GM06990 (cell line): ENCODE measurements at places on chromosomes 4 and X.
A peak's percentile ranks its signal among the peaks of the same experiment; 100 is the strongest.

GRCh38 chr4:39341075-39341725 lies 25.0 kb downstream of the RFC1 start:
- DNase-seq = no peak

DNA sequence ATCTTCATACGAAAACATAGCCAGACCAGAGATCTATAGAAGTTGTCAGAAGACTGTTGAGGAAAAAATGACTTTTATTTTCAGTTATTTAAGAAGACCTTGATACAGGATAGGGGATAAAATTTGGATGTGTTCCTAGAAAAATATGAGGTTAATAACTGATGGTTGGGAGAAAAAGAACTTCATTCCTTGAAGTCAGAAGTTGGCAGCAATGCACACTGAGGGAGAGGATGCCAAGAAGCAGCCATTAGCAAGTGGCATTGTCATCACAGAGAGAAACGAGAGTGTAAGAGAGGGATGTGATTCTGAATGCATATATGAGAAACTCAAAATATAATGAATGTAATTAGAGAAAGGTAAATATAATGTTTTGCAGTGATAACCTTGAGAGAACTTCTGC lies 382.1 kb upstream of the EPHA5 start:
- DNase-seq = no peak

DNA sequence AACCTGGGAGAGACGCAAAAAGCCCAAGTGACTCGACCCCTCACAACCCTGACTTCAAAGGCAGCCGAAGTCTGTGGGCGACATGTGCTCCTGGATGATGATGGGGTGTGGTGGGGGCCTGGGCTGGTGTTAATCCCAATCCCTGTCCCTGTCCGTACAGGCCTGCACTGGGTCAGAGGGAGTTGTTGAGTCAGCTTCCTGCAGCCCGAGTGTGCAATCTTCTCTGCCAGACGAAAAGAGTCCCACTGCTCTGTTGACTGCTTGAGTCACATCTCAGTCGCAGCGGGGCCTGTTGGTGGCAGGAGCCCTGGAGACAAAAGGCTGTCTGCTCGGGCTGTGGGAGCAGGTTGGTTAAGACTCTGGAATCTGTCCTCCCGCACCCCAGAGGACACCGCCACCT lies 10.3 kb downstream of the FAM3A start:
- no peak for DNase-seq

GRCh38 chrX:115564243-115564642 lies 3.3 kb downstream of the PLS3 start:
- DNase-seq = no peak

DNA sequence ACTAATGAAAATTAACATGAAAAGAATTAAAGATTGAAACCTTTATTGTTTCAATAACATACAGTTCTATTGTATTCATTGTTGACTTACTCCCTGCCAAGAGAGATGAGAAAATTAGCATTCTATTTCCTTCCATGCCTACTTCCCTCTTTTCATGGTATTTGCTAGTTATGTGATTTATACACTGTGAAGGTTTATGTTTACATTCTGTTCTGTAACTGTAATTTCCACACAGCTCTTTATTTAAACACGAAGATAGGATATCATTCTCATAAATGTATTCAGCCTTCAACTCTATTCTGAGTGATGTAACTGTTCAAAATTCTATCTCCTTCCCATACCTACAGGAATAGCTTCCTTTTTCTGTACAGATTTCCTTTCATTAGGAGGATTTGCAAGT lies 6.6 kb downstream of the CCDC110 start:
- DNase-seq = no peak

GRCh38 chr4:125313497-125313896 lies 1.3 kb upstream of the FAT4 start:
- peak; percentile 25 for DNase-seq

GRCh38 chrX:44483965-44484606 lies 58.6 kb downstream of the FUNDC1 start:
- no peak for DNase-seq

- no peak for DNase-seq
These were observed 940.0 kb downstream of the SH3BGRL start for GRCh38 chrX:82141942-82142341.

DNA sequence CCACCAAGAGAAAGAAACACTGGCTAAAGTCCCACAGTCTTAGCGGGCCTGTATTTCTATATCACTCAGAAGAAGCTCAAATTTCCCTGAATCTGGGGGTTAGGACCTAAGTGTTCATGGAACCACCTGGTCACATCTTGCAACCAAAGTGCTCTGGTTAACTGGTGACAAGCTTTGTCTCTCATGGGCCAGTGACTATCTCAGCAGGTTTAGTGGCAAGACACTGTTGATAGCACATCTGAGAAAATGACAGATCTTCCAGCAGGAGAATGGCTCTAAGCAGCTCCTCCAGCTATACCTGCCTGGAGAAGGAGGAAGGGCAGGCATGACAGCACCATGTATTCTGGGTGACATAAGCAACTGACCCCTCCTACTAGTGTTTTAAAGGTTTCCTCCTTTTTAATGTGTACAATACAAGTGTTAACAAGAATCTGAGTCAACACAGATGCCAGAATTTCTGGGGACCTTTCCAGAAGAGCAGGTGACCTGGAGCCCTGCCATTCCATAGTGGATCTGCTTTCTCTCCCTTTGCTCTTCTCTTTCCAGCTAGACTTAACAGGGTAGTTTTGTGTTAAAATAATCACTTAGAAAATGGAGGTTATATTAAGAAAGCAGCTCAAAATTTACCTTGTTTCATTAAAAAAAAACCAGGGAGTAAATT lies 17.3 kb upstream of the QRFPR start:
- DNase-seq = no peak

GRCh38 chr4:118270492-118270891 lies 82.3 kb downstream of the PRSS12 start:
- no peak for DNase-seq

DNA sequence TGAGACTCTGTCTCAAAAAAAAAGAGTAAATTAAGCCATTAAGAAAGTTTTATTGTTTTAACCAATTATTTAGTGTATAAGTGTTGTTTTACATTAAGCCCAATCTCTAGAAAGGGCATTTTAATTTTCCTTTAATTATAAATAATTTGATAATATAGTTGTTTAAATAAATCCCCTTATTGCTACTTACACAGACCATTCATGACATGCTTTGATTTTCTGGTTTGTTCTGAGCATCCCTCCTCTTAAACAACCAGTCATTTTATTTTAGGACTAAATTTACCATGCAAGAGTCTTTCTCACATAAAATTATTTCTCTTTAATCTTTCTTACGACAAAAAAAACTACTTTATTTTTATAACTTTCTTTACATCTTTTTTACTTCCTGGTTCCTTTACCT lies 23.5 kb upstream of the PAGE5 start:
- no peak for DNase-seq

DNA sequence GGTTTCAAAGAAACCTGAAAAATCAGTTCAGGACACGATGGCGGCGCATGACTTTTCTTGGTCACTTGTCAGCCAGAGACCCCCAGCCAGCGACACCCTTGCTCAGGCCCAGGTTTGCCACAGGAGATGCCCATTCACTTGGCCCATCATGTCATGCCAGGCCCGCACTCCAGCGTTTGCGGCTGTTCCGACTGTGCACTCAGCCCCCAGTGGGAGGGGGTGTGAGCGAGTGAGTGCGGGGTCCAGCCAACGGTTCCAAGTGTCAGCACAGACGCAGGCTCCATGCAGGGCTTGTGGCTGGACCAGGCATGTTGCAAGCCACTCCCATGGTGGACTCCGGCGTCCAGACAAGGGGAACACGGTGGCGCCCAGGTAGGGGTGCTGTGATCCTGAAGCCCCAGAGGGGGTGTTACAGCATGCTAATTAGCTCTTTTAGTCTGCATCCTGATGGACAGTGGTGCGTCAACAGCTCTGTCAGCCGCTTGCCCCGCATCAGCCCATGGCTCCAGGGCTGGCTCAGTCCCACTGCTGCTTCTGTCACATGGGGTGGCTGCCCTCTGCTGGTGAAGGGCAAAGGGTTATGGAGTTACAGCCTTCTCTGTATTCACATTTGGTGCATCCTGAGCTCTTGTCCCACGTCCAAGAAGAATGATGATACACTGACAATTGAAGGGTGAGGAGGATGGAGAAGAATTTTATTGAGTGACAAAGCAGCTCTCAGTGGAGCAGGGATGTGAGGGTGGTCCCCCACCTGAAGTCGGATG lies 3.7 kb upstream of the MAEA start:
- no peak for DNase-seq

GRCh38 chrX:65273152-65273551 lies 261.4 kb downstream of the LAS1L start:
- no peak for DNase-seq

- DNase-seq = no peak
These were observed 149.5 kb upstream of the MBNL3 start for GRCh38 chrX:132638313-132638712.

GRCh38 chr4:101823864-101824263 lies 33.3 kb downstream of the BANK1 start:
- no peak for DNase-seq

DNA sequence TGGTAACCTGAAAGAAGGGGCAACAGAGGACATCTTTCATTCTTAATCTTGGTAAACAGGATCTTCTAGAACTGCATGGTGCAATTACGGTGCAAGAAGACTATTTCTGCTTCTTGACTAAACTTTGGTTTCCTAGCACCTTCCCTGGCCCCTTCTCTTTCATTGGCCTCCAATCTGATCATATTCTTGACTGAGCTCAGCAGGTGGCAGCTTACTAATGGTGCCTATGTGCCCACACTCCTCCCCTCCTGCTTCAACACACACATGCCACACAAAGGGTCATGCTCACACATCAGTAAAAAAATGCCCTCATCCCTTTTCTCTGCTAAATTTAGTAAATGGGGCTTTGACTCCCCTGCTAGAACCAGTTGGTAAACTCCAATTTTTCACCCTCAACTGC lies 400.5 kb upstream of the MAOA start:
- no peak for DNase-seq

GRCh38 chr4:38283724-38284123 lies 323.5 kb downstream of the PTTG2 start:
- no peak for DNase-seq

DNA sequence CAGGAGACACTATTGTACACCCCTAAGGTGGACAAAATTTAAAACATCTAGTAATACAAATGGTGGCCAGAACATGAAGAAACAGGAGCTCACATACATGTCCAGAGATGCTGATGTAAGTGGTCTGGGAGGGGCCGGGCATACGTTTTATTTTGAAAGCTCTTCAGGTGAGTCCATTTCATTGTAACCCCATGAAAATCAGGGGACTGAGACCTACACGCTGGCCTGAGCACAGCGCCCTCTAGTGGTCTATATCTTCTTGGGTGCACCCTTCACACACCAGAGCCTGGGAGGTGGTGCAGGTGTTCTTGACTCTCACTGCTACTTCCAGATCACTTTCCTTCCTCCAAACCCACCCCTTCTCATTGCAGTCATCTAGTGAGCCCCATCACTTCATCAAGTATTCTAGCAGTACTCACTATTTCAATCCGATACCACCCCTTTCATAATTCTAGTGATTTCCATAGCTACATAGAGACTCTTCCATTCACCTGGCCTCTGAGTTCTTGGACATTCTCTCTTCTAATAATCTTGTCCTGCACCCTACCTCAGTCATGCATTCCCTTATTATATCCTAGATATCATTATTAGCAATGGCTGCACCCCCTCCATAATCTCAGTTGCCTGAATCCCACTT lies 4.3 kb upstream of the TLR6 start:
- peak; percentile 21 for DNase-seq

DNA sequence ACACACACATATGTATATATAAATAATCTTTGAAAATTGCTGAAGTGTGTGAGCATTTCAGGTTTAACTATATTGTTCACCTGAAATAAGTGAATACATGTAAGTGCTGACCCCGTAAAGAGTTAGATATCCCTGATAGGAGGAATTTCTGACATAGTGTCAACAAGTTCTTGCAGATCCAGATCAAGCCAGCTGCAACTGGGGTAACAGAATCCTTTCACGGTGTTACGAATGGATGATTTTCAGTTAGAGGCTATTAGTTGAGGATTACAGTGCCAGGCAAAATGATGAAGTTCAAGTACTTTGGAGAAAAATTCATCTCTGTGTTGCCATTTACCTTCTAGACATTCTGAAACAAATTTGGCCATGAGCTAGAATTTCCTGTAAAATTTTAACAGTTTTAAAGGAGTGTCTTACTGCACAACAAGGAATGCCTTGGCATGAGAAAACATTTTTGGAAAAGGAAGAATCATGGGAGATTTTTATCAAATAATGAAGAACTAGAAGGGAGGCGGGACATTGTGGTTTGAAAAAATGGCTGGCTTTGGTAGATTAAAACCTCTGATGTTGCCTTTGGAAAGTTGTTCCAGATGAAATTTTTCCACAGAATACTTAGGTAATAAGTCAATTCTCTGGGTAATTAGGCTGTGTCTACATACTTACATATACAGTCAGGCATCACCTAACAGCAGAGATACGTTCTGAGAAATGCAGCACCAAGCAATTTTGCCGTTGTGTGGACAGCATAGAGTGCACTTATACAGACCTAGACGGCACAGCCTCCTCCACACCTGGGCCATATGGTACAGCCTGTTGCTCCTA lies 84.4 kb upstream of the FAT1 start:
- no peak for DNase-seq

- DNase-seq = no peak
These were observed 16.4 kb downstream of the DDX3X start for GRCh38 chrX:41350150-41350975.

DNA sequence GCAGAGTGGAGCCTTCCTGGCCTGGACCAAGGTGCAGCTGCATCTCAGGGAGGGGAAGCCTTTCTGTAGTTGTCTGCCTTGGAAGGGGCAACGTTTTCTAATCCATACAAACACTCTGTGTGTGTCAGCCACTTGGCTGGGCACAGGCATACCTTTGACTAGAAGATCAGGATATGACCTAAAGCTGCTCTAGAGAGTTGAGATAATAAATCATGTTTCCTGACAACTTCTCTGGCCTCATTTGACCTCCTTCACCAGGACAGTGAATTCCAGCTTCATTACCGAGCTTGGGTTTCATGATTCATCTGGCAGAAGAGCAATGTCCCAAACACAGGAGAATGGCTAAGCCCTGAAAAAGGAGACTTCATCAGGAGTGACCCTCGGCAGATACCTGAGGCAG lies 89.6 kb upstream of the KIT start:
- no peak for DNase-seq

- DNase-seq = no peak
These were observed 104.2 kb upstream of the ADRA2C start for GRCh38 chr4:3661989-3662388.

- DNase-seq = no peak
These were observed 8.7 kb downstream of the ATP11C start for GRCh38 chrX:139924069-139924695.

DNA sequence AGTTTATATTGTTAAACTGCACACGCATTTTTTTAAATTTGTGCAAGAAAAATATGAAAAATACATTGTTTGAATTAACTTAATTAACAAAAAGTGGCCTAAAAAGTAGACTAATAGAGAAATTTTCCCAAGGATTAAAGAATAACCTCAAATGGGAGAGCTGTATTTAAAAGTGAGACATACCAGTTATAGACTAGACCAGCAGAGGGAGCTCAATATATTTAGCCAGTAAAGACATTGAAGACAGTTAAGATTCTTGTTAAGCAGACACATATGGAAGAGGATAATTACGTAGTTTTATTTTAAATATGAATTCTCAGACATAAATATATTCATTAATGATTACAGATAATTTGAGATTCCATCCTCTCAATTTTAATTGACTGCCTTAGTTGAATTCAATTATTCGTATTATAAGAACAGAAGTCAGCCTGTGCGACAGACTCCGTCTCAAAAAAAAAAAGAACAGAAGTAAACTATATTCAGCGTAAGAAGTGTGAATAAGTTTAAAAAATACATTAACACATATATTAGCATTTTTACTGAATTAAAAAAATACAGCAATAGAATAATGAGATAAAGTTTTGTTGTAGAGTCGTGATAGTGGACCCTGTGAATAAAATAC lies 64.8 kb downstream of the GLRA3 start:
- DNase-seq = peak; percentile 2
